Bronchial smooth muscle cell (primary cell): ENCODE measurements at places on chromosomes 3 and 15. TPM values are rescaled to one million over a fixed set of nuclear protein-coding genes. Genes with fewer than 3 reads are reported as not detected.

The KLHL6 gene
- total RNA-seq, result under 0.01 TPM in 1 of 2 replicates, not detected in the other

The GRK7 gene
- total RNA-seq, result not detected in 2 replicates

The CIP2A gene
- total RNA-seq, result 4.3 and 4.9 TPM in 2 replicates

The CCDC54 gene
- not detected in 2 replicates for total RNA-seq

The CNTN4 gene
- total RNA-seq, result not detected in 2 replicates

The ITIH1 gene
- total RNA-seq, result not detected in 2 replicates

The TOPAZ1 gene
- not detected in 2 replicates for total RNA-seq

The EFHB gene
- 0.16 TPM in 1 of 2 replicates, not detected in the other for total RNA-seq

The P2RY1 gene
- total RNA-seq, result 0.26 and 2.5 TPM in 2 replicates

The RHCG gene
- total RNA-seq, result 0.16 and 0.43 TPM in 2 replicates

The DAZL gene
- total RNA-seq, result not detected in 2 replicates

The ARRDC4 gene
- total RNA-seq, result 6.3 and 7.7 TPM in 2 replicates

The CLEC3B gene
- total RNA-seq, result 15.6 and 33.1 TPM in 2 replicates

The C3orf85 gene
- not detected in 2 replicates for total RNA-seq
